ENCODE measurements at places on chromosomes 5 and 9.

GRCh38 chr9:20728493-20729220 lies 44.6 kb downstream of the FOCAD start:
- DNase-seq, result no peak

- no peak for DNase-seq
These were observed 11.8 kb downstream of the DBH start for GRCh38 chr9:133647765-133648469.

GRCh38 chr9:8115570-8115969 lies 316.0 kb upstream of the DMAC1 start:
- no peak for DNase-seq

DNA sequence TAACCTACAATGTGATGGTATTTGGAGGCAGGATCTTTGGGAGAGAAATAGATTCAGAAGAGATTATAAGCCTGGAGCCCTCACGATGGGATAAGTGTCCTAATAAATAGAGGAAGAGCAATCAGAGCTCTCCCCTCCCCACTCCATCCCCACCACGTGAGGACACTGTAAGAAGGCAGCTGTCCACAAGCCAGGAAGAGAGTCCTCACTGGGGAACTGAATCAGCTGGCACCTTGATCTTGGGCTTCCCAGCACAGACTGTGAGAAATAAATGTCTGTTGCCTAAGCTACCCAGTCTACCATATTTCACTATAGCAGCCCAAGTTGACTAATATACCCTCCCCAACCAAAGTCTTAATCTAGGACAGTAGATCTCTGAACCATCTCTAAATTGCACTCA lies 118.1 kb downstream of the SUSD1 start:
- DNase-seq, result no peak

GRCh38 chr9:89120704-89121103 lies 57.9 kb downstream of the SHC3 start:
- DNase-seq, result no peak

DNA sequence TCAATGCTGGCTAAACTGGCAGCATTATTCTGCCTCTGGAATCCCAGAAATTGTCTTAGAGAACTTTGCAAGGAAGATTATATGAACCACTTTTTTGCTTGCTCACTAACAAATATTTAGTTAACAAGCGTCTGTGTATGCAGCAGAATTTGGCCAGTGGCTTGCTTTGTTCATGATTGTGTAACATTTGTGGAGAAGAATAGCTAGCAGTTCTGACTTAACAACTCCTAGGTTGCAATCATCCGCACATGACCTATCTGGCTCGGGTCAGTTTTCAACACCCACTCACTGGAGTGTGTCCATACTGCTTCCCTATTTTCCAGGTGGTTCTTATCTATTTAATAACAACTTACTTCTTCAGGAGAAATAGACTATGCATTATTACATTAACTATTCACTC lies 98.5 kb downstream of the SNX18 start:
- no peak for DNase-seq

DNA sequence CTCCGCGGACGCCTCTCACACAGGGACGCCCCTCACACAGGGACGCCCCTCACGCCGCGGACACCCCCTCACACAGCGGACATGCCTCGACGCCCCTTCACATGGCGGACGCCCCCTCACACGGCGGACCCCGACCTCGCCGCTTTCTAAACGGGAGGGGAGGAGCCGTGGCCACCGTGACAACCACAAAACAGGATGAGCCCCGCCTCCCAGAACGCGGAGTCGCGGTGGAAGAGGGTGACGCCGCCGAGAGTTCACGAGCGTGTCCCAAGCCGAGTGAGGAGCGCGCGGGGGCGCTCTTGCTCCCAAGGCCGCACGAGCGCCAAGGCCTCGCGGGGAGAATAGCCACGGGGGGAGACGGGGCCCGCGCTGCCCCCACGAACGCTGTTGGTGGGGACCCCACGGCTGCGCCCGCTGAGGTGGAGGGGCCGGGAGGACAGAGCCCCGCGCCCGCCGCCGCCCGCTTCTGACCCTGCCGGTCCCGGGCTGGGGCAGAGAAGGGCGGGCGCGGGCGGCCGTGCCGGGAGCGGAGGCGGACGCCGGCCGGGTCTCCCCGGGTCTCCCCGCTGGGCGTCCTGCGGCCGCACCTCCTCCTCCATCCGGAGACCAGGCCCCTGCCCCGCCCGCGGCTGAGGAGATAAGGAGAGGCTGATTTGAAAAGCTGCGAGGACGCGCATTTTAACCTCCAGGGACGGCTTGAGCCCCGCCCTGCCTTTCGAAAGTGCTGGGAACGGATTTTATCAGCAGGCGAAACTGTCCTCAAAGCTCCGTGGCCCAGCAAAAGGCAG lies 3.9 kb upstream of the NKD2 start:
- DNase-seq, result no peak

DNA sequence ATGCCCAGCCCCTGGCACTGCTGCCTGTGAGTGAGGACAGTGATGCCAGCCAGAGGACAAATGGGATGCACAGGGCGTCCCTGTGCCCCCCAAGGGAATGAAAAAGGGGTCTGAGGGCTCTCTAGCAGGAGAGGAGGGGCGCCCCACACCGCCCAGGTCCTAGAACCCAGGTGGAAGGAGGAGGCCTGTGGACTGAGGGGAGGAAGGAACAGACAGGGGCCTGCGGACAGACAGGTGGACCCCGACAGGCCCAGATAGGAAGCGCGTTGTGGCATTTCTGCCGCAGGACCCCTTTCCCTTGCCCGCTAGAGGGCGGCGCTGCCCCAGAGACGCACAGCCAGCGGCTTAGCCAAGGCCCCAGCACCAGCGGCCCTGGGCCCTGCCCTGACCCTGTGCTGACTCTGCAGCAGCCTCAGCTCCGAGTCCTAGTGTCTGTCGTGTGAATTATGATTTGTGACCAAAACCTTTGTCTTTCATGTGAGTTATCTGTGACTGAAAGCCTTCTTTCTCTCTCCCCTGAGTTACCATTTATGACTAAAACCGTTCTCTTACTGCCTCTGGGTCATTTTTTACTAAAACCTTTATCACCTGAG lies 30.7 kb downstream of the TRIP13 start:
- DNase-seq, result peak; percentile 31

- DNase-seq, result no peak
These were observed 267.5 kb downstream of the GABRB2 start for GRCh38 chr5:161278739-161279660.

Measured in nucleus accumbens (tissue), 56 donors.